ENCODE measurements at places on chromosomes 3 and 15.

DNA sequence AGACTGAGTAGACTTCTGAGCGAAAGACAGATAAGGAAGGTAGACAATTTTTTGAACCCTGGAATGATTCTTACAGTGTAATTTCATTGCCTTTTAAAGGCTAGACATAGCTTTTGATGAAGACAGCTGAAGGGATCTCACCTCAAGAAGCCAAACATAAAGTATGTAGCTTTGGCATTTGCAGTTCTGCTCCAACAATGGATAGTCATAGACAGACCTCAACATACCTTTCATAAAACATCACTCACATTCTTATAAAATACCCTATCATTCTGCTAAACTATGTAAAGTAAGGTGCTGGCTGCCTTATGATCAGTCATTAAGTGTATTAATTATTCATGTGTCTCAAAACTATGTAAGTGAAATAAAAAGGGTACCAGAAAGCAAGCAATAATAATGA lies 70.0 kb downstream of the UBE3A start:
- no peak for DNase-seq

DNA sequence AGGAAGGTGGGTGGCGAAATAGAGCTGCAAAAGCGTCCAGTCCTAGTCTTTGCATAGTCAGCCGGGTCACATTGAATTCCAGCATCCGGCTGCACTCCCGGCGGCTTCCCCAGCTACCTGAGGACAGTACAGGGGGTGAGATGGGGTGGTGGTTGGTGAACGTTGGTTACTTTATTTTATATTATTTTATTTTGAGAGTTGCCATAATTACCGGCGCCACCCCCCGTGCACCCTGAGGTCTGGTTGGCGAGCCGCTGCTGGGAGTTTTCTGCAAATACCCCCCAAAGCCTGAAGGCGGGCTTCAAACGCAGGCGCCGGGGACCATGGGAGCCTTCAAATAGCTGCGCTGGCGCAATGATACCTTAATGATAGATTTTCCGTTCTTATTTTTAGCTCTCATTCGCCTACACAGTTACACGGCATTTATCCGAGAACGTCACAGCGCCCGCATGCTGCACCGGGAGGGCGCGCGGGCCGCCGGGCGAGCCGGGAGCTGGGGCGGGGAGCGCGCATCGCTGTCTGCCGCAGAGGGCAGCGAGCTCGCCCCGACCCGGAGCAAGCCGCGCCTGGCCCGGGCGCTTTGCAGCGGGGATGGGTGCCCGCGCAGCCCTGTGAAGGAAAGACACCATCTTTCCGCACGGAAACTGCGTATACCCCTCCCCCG lies 756 bp upstream of the RASGRF1 start:
- DNase-seq, result no peak

GRCh38 chr15:100031665-100032357 lies 298.6 kb upstream of the LYSMD4 start:
- DNase-seq, result no peak

- no peak for DNase-seq
Measured at GRCh38 chr3:129063091-129063640, 2.6 kb downstream of the GP9 start.

- DNase-seq, result no peak
Measured at GRCh38 chr3:24520101-24520495, 25.4 kb upstream of the THRB start.

All from DMS153 (cell line).